Uterus (tissue), 4 donors: ENCODE measurements at places on chromosomes 4 and X.
A peak's percentile ranks its signal among the peaks of the same experiment; 100 is the strongest.

- no peak overlapping the region for H3K4me3 ChIP-seq
- no peaks in the 10 kb centered on the region for H3K36me3 ChIP-seq
- no peaks in the 10 kb centered on the region for H3K27me3 ChIP-seq
- no peak for DNase-seq
- no peaks in the 10 kb centered on the region for H3K4me1 ChIP-seq
Measured at GRCh38 chr4:124504431-124504830, 208.1 kb downstream of the ANKRD50 start.

GRCh38 chrX:71365356-71365874, 742 bp upstream of the TAF1 start:
- no peaks in the 10 kb centered on the region for H3K27me3 ChIP-seq
- H3K27ac ChIP-seq: peak overlapping the region; percentile 86
- no peaks in the 10 kb centered on the region for H3K36me3 ChIP-seq
- no peak for DNase-seq

DNA sequence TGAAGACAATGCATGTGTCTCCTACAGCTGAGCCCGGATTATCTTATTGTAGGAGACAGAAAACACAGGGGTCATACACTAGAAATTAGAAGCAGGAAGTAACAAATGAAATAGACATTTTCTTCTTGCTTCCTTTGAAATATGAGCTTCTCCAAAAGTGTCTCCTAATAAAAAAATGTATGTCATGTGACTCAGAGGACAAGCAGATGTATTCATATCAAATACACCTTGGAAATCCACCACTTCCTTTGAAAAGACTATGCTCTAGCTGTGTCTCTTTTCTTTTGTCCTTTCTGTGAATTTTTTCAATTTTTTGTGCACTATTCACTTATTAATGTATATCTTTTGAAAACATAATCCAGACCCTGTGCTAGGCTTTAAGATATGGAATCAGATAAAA, 1906.2 kb downstream of the C4orf33 start:
- no peaks in the 10 kb centered on the region for H3K4me1 ChIP-seq
- no peak overlapping the region for H3K27ac ChIP-seq
- H3K36me3 ChIP-seq: no peaks in the 10 kb centered on the region
- no peak overlapping the region for H3K4me3 ChIP-seq
- H3K27me3 ChIP-seq: no peaks in the 10 kb centered on the region
- DNase-seq: no peak

- no peaks in the 10 kb centered on the region for H3K27me3 ChIP-seq
- no peak for DNase-seq
- no peaks in the 10 kb centered on the region for H3K36me3 ChIP-seq
- H3K4me1 ChIP-seq: no peaks in the 10 kb centered on the region
- H3K4me3 ChIP-seq: no peak overlapping the region
- H3K27ac ChIP-seq: no peak overlapping the region
Measured at GRCh38 chr4:145076469-145076855, 21.5 kb downstream of the ANAPC10 start.

- H3K4me1 ChIP-seq: no peaks in the 10 kb centered on the region
- H3K36me3 ChIP-seq: no peaks in the 10 kb centered on the region
- no peaks in the 10 kb centered on the region for H3K27me3 ChIP-seq
- no peak overlapping the region for H3K4me3 ChIP-seq
- no peak overlapping the region for H3K27ac ChIP-seq
- DNase-seq: no peak
Measured at GRCh38 chr4:171583790-171584189, 229.4 kb upstream of the GALNTL6 start.
